HS-27A (cell line): ENCODE measurements at places on chromosomes 6 and 20.

DNA sequence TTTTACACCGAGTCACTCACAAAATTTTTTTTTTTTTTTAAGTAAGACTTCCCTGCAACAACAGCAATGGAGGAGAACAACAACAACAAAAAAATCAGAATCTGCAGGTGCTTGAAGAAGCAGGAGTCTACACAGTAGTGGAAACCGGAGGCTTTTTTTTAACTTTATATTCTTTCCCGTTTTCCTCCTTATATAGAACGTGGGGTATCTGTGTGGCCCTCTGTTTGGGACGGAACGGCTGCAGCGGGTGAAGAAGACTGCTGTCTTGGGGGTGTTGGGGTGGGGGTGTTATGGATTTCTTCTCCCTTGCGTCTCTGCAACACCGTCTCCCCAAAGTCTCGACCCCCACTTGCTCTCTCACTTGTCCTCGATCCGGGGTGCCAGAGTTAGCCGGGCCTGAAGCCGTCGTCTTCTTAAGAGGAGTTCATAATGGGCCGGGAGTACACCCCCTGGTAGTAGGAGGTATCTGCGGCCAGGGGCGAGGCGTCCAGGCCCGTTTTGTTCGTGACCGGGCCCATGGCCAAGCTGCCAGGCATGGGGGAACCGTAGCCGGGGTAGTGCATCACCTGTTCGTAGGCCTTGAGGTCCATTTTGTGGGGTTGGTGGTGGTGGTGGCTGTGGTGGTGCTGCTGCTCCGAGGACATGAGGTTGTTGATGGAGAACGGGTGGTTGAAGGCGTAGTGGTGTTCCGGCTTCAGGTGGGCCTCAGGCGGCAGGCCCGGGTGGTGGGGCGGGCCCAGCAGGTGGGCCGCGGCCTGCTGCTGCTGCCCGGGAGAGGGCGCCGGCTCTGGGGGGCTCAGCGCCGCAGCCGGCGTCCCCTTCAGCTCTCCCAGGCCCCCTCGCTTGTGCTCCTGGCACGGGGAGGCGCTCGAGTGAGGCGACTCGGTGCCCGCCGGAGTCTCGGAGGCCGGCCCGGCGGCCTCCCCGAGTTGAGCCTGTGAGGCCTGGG is 2.7 kb downstream of the FOXA2 start:
- no peak for DNase-seq

GRCh38 chr6:53910834-53911233 is 116.0 kb downstream of the LRRC1 start:
- DNase-seq = no peak

GRCh38 chr20:56278196-56278595 is 29.7 kb downstream of the MC3R start:
- no peak for DNase-seq

DNA sequence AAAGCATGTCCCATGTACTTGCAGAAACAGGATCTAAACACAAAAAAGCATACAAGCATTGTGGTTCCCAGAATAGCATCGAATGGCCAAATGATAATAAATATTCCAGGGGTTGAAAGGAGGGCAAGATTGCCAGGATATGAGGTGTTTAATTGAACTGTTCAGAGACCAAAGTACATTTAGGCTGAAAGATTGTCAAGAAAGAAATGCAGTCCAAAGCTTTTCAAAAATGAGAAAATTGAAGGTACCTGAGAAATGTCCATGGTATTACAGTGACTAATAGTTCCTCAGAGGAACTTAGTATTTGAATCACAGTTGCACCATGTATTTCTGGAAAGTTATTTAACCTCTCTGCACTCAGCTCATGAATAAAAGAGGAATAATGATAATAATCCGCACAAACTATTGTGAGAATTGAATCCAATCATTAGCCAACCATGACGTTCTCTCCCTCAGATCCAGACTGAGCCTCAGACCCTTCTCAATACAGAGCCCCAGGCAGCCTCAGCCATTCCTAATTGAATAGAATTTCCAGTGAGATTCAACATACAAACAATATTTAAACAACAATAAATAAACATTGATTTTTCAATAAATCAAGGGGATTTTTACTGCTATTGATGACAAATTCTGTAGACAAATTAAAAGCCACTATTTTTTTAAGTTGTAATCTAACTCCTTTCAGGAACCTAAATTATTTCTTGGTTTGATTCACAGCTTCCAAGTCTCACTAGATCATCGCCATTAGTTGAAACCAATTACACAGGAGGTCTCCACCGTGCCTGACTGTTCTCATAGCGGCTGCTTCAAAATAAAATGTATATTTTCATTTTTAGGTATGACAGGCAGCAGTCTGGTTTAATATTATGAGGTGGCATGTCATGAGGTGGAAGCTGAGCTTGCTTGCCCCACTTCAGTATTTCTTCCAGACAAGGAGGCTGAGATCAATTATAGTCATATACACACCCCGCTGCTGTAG is 144.3 kb upstream of the TENT5A start:
- no peak for DNase-seq

- DNase-seq = no peak
These were observed 42.5 kb downstream of the CPXM1 start for GRCh38 chr20:2757969-2758368.

DNA sequence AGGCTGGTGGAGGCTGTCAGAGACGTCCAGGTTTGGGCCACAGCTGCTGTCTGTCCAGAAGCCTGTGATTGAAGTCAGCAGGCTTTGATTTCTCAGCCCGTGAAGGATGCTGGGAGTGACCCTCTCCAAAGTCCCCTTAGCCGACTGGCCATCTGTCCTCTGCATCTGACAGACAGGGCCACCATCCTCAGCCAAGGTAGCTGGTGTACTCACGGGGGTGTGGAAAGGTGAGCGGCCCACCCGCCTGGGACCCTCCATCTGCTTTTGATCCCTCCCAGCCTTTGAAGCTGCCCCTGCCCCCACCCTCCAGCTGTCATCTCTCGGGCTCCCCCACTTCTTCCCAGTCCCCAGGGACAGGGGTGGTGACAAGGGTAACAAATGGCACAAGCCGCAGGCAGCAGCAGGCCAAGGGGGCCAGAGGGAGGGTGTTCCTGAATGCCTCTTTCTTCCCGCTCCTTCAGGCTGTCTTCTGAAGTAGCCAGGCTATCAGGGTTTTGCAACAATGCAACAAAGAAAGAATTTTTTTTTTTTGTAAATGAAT is 84.4 kb downstream of the EYA2 start:
- no peak for DNase-seq

DNA sequence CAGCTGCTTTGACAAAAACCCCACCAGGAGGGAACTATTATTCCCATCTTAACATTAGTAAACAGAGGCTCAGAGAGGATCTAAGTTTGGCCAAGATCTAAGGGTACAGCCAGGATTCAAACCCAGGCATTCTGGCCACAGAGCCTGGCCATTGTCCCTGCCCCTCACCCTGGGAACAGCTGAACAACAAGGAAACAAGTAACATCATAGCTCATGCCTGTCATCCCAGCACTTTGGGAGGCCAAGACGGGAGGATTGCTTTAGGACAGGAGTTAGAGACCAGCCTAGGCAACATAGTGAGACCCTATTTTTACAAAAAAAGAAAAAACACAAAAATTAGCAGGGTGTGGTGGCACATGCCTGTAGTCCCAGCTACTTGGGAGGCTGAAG is 27.5 kb downstream of the TOX2 start:
- DNase-seq = no peak

DNA sequence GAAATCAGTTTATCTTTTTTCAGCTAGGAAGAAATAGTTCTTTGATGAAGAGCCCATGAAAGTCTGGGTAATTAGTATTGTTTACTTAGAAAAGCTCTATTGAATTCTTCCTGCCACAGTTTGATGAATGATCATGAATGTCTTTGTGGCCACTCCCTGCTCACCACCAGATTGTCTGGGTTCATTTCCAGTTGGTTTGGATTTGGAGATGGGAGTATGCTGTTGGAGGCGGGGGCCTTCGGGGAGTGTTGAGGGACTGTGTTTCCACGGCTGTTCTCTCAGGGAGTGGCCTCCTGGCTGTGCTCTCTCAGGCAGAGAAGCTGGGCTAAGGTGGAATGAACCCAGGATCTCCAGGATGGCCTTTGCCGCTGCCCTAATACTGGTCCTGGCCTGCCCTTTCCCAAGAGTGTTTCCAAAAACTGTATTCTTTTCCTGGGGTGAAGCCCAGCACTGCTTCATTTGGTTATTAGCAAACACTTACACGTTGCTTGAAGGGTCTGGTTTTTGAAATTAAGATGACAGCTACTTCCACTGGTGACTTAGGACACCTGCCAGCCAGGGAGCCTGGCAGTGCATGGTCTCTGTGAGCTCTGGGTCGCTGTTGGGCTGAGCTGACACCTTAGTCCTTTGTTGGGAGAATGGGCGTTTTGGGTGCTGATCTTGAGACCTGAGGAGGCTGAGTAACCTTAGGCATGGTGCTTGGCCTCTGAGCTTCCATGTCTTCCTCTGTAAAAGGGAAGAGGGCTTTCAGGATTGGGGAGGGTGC is 23.2 kb downstream of the PRPF6 start:
- no peak for DNase-seq

DNA sequence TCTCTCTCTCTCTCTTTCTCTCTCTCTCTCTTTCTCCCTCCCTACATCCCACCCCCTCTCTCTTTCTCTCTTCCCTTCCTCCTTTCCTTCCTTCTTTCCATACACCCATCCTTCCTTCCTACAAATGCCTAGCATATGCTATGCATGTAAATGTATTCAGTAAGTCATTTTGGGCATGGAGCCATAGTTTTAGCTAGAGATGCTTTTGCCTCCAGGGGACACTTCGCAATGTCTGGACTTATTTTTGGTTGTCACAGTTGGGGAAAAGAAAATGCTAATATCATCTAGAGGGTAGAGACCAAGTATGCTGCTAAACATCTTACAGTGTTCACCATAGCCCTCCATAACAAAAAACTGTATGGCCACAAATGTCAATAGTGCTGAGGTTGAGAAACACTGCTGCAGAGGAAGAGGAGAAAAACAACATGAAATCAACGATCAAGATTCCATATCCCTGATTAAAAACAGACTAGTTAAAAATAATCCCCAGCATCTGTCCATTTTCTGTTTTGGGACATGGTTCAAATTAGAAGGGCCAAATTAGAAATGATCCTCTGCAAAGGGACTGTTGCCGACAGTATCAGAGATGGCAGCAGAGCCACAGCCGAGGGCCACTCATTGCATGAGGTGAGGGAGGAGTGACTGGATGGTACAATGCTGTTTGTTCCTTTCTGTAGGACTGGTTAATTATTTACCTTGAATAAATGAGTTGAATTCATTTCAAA is 152.7 kb downstream of the SH3BGRL2 start:
- no peak for DNase-seq

DNA sequence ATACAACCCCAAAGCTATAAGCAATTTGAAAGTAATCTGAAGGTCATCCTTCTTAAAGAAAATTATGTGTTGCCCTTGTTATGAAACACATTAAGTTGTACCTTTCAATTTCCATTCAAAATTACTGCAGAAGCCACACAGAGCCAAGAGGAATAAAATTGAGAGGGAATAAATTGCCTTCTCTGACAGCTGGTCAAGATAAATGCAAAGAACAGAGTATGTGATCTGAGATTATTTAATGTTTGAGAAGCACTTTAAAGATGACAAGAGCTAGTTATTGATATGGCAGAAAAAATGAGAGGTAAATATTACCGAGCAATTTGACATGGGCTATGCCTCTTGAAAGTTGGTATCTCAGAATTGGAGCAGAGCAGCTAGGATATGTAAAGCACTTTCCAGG is 61.6 kb downstream of the TRDN start:
- no peak for DNase-seq

DNA sequence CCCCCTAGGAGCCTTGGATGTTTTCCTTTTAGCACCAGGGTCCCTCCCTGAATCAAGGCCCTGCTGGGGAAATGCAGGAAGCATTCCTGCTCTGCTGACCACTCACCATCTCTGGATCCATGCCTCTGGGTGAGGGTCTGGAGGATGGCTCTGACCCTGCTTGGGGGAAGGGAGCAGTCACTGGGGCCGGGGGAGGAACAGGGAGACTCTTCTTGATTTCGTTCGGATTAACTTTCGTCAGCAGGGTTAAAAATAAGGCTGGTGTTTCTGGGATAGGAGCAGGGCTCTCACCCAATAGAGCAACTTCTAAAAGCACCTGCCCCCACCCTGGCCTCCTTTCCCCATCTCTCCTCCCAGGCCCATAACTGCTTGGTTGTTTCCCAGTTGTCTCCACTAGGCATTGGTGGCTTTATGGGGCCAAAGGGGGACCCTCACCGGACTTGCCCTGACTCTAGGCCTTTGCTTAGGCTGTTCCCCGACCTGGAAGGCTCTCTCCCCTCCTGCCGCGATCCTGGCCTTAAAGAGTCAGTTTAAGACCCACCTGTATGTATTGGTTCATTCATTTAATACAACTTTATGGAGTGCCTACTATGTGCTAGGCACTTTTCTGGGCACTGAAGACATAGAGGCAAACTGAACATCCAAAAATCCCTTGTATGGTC is 63.0 kb downstream of the JPH2 start:
- DNase-seq = no peak

DNA sequence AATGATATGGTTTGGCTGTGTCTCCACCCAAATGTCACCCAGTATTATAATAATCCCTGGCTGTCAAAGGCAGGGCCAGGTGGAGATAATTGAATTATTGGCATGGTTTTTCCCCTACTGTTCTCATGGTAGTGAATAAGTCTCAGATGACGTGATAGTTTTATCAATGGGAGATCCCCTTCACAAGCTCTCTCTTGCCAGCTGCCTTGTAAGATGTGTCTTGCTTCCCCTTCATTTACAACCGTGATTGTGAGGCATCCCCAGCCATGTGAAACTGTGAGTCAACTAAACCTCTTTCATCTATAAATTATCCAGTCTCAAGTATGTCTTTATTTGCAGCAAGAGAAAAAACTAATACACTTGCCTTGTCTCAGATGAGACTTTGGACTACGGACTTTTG is 907.3 kb upstream of the MANEA start:
- no peak for DNase-seq

GRCh38 chr20:17061715-17062114 is 165.1 kb upstream of the PCSK2 start:
- no peak for DNase-seq

DNA sequence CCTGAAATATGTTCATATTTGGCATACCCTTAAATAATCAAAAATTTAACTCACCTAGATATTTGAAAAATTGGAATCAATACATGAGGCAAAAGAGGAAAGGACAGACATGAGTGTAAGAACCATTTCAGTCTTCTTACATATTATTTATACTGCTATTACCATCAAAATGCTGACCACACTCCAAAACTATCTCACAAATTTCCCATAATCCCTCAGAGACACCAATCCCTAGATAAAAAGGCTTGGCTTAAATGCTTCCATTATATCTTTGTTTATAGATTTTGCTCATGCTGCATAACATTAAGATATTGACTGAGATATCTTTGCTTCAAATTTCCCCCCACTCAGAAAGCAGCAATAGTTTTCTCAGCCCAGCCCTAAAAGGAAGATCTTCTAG is 11.7 kb upstream of the NT5DC1 start:
- DNase-seq = no peak

- no peak for DNase-seq
These were observed 76.1 kb upstream of the PRND start for GRCh38 chr20:4645621-4646020.

- no peak for DNase-seq
These were observed 780 bp downstream of the ARMC12 start for GRCh38 chr6:35737413-35738211.
